CD8-positive, alpha-beta memory T cell (primary cell): ENCODE measurements at places on chromosomes 6 and 20.

GRCh38 chr6:25027221-25027916 is 91.6 kb upstream of the RIPOR2 start:
- H3K27ac ChIP-seq, result peak overlapping the region; percentile 11
- no peaks in the 10 kb centered on the region for H3K27me3 ChIP-seq
- peak; percentile 63 for DNase-seq
- peak overlapping the region; percentile 44 for H3K4me3 ChIP-seq
- peaks cover 35% of the 10 kb centered on the region for H3K4me1 ChIP-seq
- no peaks in the 10 kb centered on the region for H3K36me3 ChIP-seq

DNA sequence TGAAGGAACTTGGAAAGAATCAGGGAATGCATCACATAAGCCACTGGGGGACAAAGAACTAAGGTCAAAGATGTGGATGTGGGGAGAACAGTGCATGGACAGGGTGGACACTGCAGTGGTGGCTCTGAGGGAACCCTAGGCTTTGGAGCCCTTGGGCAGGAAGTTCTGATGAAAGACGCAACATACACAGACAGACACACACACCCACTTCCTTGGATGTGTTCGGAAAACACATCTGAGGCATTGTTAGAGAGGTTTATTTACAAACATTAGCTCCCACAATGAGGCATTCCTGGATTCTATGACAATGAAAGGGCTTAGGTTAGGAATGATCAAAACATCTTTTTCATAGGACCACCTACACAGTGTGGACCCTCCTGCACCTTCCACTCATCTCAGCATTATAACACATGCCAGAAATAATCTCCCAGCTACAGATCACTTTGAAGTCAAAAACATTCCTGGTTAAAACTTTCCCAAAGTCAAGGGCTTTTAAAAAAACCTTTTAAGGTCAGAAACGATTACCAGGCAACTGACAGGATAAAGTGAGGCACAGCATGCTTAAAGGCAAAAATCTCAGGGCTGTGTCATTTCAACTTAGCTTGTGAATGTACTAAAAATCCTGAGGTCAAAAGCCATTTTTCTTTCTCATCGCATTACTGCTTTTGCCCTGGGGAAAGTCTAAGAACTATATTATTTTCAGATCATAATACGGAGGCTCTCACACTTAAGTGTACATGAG is 6.4 kb upstream of the METTL24 start:
- peaks cover 24% of the 10 kb centered on the region for H3K4me1 ChIP-seq
- no peak overlapping the region for H3K4me3 ChIP-seq
- H3K27me3 ChIP-seq, result no peaks in the 10 kb centered on the region
- H3K36me3 ChIP-seq, result no peaks in the 10 kb centered on the region
- no peak for DNase-seq

GRCh38 chr6:65461121-65461520 is 245.9 kb downstream of the EYS start:
- H3K4me3 ChIP-seq, result no peak overlapping the region
- DNase-seq, result no peak
- no peaks in the 10 kb centered on the region for H3K4me1 ChIP-seq
- no peak overlapping the region for H3K27ac ChIP-seq
- no peaks in the 10 kb centered on the region for H3K36me3 ChIP-seq

GRCh38 chr20:43953919-43954592 is 39.4 kb downstream of the TOX2 start:
- H3K4me3 ChIP-seq, result no peak overlapping the region
- H3K27ac ChIP-seq, result no peak overlapping the region
- no peak for DNase-seq
- H3K4me1 ChIP-seq, result peaks cover 83% of the 10 kb centered on the region

- peaks cover 20% of the 10 kb centered on the region for H3K27me3 ChIP-seq
- no peaks in the 10 kb centered on the region for H3K4me1 ChIP-seq
- H3K27ac ChIP-seq, result no peak overlapping the region
- H3K4me3 ChIP-seq, result no peak overlapping the region
Observed at GRCh38 chr20:18058661-18059467, 1.1 kb upstream of the OVOL2 start.
